ENCODE measurements at places on chromosomes 5 and 9. TPM values are rescaled to one million over a fixed set of nuclear protein-coding genes. Genes with fewer than 3 reads are reported as not detected.

DNA sequence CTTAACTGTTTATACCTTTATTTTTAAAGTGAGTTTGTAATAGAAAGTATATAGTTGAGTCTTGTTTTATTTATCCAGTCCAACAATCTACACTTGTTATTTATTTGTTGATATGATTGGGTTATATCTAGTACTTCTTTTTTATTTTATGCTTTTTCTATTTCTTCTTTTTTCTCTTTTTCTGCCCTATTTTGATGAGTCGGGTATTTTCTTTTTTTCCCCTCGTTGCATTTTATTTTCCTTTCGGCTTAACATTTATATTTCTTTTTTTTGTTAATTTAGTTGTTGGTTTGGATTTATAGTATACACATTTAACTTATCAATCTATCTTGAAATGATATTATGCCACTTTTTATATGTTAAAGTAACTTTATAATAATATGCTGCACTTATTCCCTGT lies 111.7 kb upstream of the IZUMO3 start:
- H3K4me3 ChIP-seq, result no peak overlapping the region
- H3K27me3 ChIP-seq, result no peaks in the 10 kb centered on the region
- no peaks in the 10 kb centered on the region for H3K4me1 ChIP-seq
- H3K36me3 ChIP-seq, result no peaks in the 10 kb centered on the region

Gene S1PR3
- 4.1 TPM for polyA plus RNA-seq

DNA sequence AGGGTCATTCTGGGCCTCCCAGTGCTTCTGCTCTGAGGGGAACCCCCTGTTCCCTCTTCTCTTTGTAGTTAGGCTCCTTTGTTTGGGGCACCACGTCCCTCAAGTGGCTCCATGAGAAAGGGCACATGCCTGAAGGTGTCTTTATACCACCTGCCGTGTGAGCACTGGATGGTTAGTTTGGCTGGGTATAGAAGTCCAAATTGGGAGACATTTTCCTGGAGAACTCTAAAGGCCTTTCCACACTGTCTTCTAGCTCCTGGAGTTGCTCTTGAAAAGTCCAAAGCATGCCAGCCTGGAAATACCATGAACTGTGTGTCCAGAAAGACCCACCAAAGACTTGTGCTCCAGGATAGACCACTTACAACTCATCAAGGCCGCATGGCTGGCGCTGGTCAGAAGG lies 11.1 kb upstream of the CCDC187 start:
- no peak for DNase-seq
- H3K36me3 ChIP-seq, result no peaks in the 10 kb centered on the region
- peaks cover 4% of the 10 kb centered on the region for H3K4me1 ChIP-seq

GRCh38 chr5:132495667-132496190 lies 5.2 kb upstream of the IRF1 start:
- peaks cover 34% of the 10 kb centered on the region for H3K4me1 ChIP-seq
- H3K4me3 ChIP-seq, result peak overlapping the region; percentile 38
- no peaks in the 10 kb centered on the region for H3K27me3 ChIP-seq
- no peak for DNase-seq

Gene CCNJL
- 2.1 TPM for polyA plus RNA-seq

Gene SV2C
- 0.02 TPM for polyA plus RNA-seq

GRCh38 chr9:78150312-78150982 lies 85.4 kb upstream of the CEP78 start:
- DNase-seq, result no peak
- H3K36me3 ChIP-seq, result no peaks in the 10 kb centered on the region
- no peak overlapping the region for H3K27ac ChIP-seq
- H3K27me3 ChIP-seq, result no peaks in the 10 kb centered on the region

DNA sequence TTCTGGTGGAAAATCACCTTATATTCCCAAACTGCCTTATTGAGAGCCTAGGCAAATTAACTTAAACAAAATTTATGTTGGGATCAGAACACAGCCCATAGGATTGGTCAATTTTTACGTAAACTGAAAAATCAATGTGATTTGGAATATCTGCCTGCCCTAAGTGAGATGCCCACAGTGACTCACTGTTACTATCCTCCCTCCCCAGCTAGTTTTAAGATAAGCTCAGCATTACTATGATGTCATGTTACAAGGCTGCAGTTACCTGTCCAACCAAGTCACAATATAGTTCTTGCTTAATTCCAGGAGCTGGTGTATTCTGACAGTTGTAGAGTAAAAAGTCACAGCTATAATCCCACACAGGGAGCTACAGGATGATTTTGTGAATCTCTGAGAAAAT lies 23.1 kb downstream of the SKP1 start:
- no peak overlapping the region for H3K4me3 ChIP-seq
- no peaks in the 10 kb centered on the region for H3K27me3 ChIP-seq
- no peak for DNase-seq
- H3K27ac ChIP-seq, result no peak overlapping the region

Gene PLCXD3
- polyA plus RNA-seq, result not detected

Gene PIP5K1B
- 0.05 TPM for polyA plus RNA-seq

- no peaks in the 10 kb centered on the region for H3K36me3 ChIP-seq
- no peaks in the 10 kb centered on the region for H3K27me3 ChIP-seq
- H3K4me1 ChIP-seq, result no peaks in the 10 kb centered on the region
Observed at GRCh38 chr5:131373265-131373664, 109.4 kb downstream of the CDC42SE2 start.

DNA sequence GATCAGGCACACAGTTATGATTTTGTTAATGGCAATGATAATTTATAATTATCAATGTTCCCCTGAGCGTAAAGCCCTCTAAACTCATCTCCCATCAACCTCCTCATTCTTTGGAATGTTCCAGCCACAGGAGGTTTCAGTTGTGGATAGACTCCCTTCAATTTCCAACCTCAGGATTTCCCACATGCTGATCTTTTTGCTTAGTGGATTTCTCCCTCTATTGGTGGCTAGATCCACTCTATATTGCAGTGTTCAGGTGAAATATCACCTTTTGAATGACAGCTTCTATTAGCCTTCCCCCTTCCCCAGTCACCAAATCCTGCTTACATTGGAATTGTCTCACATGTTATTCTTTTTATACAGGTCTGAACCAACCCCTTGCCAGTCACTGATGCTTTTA lies 113.9 kb downstream of the CDH10 start:
- no peak for DNase-seq
- H3K36me3 ChIP-seq, result no peaks in the 10 kb centered on the region
- H3K4me3 ChIP-seq, result no peak overlapping the region
- H3K27me3 ChIP-seq, result no peaks in the 10 kb centered on the region

DNA sequence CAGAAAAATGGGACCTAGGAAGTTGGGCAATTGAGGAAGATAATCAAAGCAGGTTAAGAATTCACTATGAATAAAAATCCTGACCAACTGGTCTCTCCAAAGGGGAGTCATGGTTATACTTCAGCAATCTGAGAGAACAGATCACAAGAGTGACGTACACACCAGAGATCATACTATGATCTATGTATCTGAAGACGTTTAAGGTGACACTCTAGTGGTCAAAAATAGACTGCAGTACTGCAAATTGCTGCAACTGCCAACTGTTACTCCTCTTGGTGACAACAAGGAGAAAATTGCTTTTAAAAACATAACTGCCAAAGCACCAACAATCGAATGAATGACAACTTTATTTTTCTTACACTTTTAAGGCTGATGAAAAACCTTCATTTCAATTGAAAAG lies 4.9 kb downstream of the AK6 start:
- no peak overlapping the region for H3K27ac ChIP-seq
- H3K27me3 ChIP-seq, result no peaks in the 10 kb centered on the region
- DNase-seq, result no peak
- peaks cover 13% of the 10 kb centered on the region for H3K36me3 ChIP-seq
- H3K4me1 ChIP-seq, result peaks cover 6% of the 10 kb centered on the region

DNA sequence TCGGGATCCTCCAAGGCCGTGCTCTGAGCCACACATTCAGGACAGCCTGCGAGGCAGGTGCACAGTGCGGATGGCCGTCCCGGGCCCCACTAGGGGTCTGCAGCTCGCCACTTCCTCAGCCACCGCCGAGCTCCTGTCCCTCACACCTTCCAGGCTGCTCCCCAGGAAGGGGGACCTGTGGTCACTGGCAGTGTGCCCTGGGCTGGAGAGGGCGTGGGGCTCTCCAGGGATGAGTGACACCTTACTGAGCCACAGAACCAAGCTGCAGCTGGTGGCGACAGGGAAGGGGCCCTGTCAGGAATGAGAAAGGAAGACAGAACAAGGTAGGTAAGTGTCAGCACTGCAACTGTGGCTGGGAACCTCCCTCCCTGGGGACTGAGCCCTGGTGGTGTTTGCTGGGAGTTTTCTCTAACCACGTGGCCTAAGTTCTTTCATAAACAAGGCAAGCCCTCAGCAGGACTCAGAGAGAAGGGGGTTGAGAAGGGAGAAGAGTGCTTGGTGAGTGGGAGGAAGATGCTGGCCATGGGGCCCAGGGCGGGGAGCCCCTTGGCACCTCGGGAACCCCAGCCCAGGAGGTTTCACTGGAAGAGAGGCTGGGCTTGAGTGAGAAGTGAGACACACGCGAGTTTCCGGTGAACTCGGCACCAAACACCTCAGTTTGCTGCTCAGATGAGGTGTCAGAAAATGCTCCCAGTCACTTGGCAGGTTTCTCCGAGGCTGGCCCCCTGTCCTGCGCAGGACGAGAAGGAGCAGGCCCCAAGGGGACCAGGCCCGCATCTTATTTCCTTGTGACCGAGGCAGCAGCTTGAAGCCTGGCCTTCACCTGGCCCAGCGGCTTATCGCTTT lies 5.2 kb downstream of the IL13 start:
- no peaks in the 10 kb centered on the region for H3K36me3 ChIP-seq
- H3K4me3 ChIP-seq, result no peak overlapping the region
- no peaks in the 10 kb centered on the region for H3K27me3 ChIP-seq
- no peak for DNase-seq
- no peaks in the 10 kb centered on the region for H3K4me1 ChIP-seq

DNA sequence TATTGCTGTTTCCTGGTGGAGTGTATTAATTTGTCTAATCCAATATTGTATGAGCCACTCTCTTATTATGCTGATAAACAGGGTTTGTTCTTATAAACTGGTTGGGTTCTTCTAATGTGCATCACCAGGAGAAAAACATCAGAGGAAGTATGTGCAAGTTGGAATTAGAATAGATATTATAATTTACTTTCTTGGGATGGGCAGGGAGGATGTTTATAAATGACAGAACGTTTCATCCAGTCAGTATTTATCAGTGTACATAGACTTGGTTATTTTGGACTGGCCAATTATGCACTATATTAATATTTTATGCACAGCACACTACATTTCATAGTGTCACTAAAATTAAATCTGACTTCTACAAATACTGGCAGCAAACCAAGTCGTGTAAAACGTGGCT lies 495.8 kb downstream of the PSAT1 start:
- no peaks in the 10 kb centered on the region for H3K36me3 ChIP-seq
- H3K27me3 ChIP-seq, result no peaks in the 10 kb centered on the region
- no peak overlapping the region for H3K27ac ChIP-seq
- no peaks in the 10 kb centered on the region for H3K4me1 ChIP-seq
- no peak for DNase-seq
- no peak overlapping the region for H3K4me3 ChIP-seq

GRCh38 chr5:34553581-34553980 lies 102.5 kb upstream of the RAI14 start:
- peaks cover 5% of the 10 kb centered on the region for H3K4me1 ChIP-seq
- no peak for DNase-seq
- H3K27ac ChIP-seq, result no peak overlapping the region
- no peak overlapping the region for H3K4me3 ChIP-seq

Gene CARD9
- polyA plus RNA-seq, result 0.21 TPM

Data from keratinocyte (primary cell).